ENCODE measurements at places on chromosomes 12 and 14. TPM values are rescaled to one million over a fixed set of nuclear protein-coding genes. Genes with fewer than 3 reads are reported as not detected.

GRCh38 chr14:101352567-101352966, 208.7 kb upstream of the DIO3 start:
- DNase-seq: no peak

- no peak for DNase-seq
Measured at GRCh38 chr14:26982071-26982470, 384.2 kb upstream of the NOVA1 start.

The KRT79 gene
- polyA plus RNA-seq: 0.09 TPM

GRCh38 chr12:113559466-113559865, 87.8 kb upstream of the LHX5 start:
- no peak for DNase-seq

DNA sequence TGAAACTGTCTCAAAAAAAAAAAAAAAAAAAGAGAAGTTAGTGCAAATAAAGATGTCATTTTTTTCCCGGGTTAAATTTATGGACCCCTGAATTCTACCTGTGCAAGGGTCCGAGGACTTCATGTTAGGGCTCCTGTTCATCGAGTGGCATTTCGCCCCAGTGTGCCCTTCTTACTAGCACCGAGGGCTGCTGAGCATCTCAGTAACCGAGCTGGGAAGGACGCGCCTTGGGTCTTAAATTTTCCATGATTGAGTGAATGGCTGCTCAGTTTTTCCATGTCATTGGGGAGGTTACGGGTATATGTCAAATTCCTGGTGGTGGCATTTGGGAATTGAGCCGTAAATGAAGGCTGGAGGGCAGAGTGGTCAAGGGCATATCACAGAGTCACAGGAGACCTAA, 34.9 kb upstream of the MAP1LC3B2 start:
- no peak for DNase-seq

DNA sequence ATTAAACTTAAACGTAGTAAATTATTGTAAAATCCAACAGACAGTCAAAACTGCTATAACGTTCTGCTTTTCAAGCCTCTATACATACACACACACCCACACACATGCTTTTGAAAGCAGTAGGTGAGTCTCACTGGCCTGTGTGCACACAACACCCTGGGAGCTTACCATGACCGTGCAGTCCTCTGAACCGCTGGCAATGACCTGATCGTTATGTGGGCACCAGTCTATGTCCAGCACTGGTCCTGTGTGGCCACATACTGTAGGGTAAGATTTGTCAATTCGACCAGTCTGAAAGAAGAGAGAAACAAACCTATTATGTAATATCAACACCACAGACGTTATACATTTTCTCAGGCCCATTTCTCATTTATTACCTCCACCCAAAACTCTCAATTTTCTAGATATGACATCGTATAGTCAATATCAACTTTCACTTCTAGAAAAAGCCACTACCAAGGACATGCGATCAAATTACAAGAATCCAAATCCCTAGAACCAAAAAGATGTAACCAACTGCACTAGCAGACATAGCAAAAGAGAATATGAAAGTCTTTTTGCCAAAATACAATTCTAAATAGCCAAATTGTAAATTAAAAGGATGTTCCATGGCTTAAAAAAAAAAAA, 44.5 kb upstream of the SELPLG start:
- no peak for DNase-seq

GRCh38 chr12:75207338-75208083, 2.1 kb downstream of the KCNC2 start:
- DNase-seq: no peak

The CACNA2D4 gene
- 0.03 TPM for polyA plus RNA-seq

DNA sequence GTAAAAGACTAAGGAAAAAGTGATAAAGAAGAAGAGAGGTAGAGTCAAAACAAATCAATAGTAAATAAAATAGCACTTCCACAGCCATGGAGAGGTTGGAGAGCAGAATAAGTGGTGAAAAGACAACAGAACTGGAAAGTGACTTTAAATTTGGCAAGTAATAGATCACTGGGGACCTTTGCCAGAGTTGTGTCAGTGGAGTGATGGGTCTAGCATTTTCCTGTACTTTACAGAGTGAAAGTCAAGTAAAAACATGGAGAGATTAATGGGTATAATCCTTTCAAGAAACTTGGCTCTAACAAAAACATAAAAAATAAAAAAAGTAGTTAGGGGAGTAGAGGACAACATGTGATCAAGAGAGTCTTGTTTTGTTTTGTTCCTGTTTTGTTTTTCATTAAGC, 502.2 kb upstream of the RPL10L start:
- DNase-seq: no peak

The MMP14 gene
- polyA plus RNA-seq: 355 TPM

The FGD4 gene
- 7.9 TPM for polyA plus RNA-seq

The RASAL1 gene
- 0.06 TPM for polyA plus RNA-seq

- DNase-seq: no peak
Measured at GRCh38 chr12:129073157-129073915, 220.1 kb downstream of the GLT1D1 start.

The MYF5 gene
- not detected for polyA plus RNA-seq

The TSPAN11 gene
- polyA plus RNA-seq: not detected

The TSPAN8 gene
- polyA plus RNA-seq: not detected

DNA sequence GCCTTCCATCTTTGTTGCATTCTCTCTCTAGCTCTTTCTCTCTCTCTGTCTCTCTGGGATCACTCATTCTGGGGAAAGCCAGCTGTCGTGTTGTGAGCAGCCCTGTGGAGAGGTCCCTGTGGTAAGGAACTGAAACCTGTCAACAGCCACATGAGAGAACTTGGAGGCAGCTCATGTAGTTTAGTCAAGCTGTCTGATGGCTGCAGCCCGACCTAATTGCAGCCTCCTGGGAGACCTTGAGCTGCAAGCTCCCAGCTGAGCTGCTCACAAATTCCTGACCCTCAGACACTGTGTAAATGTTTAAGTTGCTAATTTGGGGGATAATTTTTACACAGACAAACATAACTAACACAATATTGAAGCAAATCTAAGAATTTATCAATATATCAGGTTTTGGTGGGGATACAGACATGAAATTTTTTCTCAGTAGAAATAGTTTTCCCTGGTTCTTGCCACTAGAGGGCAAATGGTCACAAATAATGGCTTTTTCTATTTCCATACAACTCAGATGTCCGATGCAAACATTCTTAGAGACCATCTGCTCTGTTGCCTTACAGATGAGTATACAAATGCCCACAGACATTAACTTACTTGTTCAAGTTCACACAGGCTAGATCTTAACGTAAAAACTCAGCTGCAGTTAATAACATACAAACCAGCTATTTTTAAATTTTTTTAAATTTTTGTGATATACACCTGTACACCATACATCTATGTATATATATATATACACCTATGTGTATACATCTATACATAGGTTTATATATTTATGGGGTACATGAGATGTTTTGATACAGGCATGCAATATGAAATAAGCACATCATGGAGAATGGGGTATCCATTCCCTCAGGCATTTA, 15.5 kb upstream of the KRR1 start:
- no peak for DNase-seq

The C12orf54 gene
- polyA plus RNA-seq: 3.3 TPM

- DNase-seq: no peak
Measured at GRCh38 chr12:20624718-20625117, 70.4 kb upstream of the SLCO1C1 start.

DNA sequence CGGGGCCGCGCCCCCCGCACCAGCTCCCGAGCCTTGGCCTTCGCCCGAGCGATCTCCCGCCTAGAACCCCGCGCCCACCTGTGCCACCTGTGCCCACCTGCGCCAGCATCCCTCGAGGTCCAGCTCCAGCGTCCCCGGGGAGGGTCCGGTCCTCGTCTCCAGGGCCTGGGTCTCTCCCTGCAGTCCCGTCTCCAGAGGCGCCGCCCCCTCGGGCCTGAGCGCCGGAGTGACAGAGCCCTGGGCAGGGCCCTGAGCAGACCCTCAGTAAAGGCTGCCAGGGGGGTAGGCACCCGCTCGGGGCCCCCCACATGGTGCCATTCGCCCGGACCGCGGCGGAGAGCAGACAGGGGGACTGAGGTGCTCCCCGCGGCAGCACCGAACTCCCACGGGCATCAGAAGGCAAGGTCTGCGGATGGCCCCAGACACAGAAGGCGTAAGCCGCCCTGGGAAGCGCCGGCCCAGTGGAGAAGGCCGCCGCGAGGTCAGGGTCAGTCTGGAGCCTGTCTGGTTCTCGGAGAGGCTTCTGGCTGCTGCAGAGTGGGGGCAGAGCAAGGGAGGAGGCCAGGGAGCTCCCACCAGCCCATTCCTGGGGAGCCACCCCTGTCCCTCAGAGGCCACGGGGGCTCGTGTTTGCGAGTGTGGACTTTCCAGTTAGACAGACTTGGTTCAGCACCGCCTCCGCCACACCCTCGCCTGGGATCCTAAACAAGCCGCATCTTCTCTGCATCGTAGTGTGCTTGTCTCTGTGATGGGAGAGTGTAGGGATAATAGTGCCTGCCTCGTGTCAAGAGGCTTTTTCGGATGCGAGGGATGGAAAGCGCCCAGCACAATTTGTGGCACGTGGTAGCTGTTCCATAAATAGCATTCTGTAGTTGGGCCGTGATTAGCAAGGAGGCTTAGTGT, 1.1 kb upstream of the PPP1R13B start:
- no peak for DNase-seq

- no peak for DNase-seq
Measured at GRCh38 chr14:30387871-30388270, 171.1 kb upstream of the G2E3 start.

GRCh38 chr14:32142341-32142740, 59.5 kb upstream of the RNU6-7 start:
- no peak for DNase-seq

DNA sequence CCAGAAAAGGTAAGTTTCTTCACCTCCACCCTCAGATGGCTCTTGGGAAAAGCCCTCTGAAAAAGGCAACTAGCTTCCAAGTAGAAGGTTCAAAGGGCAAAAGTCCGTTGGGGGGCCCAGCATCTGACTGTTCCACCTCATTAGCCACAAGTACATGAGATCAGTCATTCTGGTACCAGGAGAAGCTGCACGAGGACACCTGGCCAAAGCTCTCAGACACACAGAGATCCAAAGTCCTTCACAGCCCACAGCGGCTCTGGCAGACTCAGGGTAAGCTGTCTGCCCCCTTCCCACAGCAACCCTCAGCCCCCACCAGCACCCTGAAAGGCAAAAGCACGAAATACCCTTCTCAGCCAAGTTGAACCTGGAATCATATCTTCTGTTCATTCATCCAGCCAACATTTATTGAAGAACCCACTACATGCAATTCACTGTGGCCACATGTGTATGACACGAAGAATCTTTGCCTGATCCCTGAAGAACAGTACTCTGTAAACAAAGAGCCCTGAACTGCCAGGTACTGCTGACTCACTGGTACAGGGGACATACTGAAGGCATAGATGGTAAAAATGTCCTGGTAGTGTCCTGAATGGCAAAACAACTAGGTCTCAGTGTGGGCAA, 19.0 kb downstream of the SLC7A7 start:
- no peak for DNase-seq

- DNase-seq: no peak
Measured at GRCh38 chr12:20444595-20445170, 76.3 kb downstream of the PDE3A start.

DNA sequence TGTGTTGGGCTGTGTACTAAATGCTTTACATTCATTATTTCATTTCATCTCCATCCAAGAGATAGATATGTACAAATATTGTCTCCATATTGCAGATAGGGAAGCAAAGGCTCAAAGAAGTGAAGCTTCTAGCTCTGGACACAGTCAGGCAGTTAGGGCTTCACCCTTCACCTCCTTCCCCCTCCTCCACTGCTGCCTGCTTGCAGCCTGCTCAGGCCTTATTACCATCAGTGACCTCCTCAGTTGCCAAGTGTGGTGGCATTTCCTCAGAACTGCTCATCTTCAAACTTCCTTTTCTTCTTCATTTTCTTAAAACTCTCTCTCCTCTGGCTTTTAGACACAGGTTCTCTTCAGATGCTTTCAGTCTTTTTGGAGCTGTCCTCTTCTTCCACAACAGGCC, 4.7 kb upstream of the GPATCH2L start:
- DNase-seq: no peak

The C12orf56 gene
- 0.18 TPM for polyA plus RNA-seq

- no peak for DNase-seq
Measured at GRCh38 chr12:109451400-109451799, 25.7 kb downstream of the KCTD10 start.

DNA sequence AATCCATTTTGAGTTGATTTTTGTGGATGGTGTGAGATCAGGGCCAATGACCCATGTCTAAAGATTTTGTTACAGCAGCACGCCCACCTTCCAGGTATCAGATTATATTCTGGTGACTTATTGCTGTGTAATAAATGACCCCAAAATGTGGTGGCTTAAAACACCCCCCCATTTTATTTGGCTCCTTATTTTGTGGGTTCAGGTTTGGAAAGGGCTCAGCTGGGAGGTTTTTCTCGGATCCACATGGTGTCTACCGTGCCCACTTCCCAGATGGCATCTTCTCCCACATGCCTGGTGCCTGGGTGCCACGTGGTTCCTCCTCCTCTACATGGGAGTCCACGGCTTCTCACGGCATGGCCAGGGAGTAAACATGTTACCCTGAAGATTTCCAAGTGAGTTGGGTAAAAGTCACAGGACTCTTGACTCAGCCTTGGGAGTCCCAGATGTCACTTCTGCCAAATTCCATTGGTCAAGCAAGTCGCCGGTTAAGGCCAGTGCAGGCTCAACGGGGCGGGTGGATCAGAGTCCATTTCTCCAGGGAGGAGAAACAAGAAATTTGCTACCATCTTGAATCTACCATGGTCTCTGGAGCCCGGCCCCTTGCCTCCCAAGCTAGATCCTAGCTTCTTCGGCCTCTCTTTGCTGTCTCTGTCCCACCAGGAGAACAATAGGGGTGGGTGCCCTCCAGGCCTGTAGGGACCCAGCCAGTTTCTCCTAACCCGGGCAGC, 214.3 kb downstream of the KIF26A start:
- DNase-seq: no peak

The LTBR gene
- polyA plus RNA-seq: 101 TPM

The PPP1R36 gene
- 0.81 TPM for polyA plus RNA-seq

The RERG gene
- polyA plus RNA-seq: not detected

The MYH7 gene
- polyA plus RNA-seq: not detected

- DNase-seq: no peak
Measured at GRCh38 chr12:92047393-92047826, 98.2 kb downstream of the BTG1 start.

DNA sequence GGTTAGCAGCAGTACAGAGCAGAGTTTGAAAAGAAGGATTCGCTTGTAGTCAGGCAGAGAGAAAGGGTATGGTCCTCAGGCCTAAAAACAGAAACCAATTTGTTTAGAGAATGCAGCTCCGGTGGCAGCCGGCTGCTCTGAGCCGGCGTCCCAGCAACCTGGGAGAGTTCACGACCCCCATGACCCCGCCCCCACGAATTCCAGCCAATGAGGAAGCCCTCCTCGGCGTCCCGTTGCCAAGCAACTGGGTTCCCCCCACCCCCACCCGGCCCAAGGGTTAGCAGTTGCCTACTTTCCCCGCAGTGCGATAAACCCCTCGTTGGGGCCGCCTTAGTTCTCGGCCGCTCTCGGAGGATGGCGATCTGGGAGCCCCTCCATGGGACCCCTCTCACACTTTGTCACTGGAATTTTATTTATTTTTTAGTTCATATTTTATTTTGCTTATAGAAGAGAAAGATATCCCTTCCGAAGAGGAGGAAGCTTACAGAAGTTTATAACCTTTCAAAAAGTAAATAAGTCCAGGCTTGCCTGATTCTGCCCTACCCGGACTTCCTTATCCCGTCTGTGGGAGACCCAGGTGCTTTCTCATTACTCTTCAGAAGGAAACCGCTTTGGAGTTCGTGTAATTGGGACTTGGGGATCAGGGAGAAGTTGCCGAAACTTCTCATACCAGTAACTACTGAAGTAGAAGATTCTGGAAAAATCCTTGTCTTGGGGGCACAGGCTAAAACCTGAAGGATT, at the start of gene CCDC60:
TSS of gene CCDC60 (plus strand) at position 300 of the 741 bp plus-strand sequence. CDS start 448 bp downstream, outside the sequence.
- no peak for DNase-seq

GRCh38 chr12:53190108-53190729, 9.5 kb upstream of the CSAD start:
- DNase-seq: no peak

The AKAP3 gene
- polyA plus RNA-seq: 0.95 TPM

The KRAS gene
- polyA plus RNA-seq: 26.1 TPM

The PARPBP gene
- 3.7 TPM for polyA plus RNA-seq

The GYS2 gene
- not detected for polyA plus RNA-seq
